NCI-H510A (cell line): ENCODE measurements at places on chromosomes 2 and 18.

- no peak for DNase-seq
Observed at GRCh38 chr18:65352186-65352585, 398.6 kb upstream of the CDH7 start.

- no peak for DNase-seq
Observed at GRCh38 chr2:191150230-191150599, 579 bp downstream of the STAT4 start.

GRCh38 chr18:59387687-59388565, 28.9 kb upstream of the LMAN1 start:
- peak; percentile 51 for DNase-seq

DNA sequence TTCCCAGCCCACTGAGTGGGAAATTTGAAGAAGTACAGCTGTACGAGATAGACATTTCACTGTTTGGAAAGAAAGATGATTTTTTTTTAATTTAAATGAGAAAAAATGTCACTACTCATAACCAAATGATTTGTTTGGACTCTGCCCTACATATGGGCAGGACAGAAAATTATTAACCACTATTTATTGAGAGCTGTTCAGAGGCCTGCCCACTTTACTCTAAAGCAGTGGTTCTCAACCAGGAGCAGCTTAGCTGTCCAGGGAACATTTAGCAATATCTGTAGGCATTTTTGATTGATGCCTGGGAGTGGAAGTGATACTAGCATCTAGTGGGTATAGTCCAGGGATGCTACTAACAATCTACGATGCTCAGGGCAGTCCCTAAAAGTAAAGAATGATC, 13.4 kb upstream of the DTNA start:
- DNase-seq = no peak

DNA sequence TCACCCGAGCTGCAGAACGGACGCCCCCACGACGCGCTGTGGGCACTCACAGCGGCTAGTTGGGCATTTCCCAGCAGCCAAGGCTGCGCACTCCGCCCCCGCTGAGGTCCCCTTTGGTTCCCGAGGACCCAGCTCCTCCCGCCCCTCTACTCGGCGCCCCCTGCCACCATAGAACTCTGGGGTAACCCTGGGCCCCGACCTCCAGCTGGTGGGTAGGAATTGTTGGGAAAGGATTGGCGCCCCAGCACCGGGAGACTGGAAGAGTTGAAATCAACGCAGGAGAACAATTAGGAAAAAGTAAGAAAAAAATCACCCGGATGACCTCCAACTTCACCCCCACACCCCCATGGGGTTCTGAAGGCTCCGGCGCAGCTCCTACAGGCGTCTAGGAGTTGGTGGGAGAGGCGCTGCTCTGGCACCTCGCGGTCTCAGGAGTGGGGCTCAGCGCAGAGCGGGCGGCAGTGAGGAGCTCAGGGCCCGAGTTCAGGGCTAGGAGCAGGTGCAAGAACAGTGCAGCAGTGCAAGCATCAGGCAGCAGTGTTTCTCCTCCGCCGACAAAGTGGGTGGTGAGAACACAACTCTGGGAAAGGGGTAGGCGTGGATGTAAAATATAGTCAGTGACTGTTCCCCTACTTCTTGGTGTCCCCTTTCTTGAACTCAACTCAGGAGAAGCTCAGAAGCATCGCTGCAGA, 14.0 kb downstream of the POU3F3 start:
- no peak for DNase-seq

DNA sequence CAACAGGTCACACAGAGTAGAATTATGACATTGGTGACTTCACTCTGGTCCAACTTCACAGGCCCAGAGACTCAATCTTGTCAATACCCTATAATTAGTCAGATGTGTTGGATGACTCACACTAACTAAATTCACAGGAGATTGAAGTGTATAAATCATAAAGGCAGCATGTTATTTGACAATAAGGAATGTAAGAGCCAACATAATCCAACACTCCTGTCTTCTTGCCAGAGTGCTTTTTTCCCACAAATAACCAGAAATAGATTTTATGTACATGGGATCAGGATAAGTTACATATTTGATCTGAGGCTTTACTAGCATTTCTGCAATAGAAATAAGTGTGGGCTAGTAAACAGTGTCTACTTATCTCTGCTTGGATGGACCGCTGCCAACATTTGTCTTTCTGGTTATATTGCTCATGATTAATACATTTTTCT, 42.2 kb upstream of the ZSWIM2 start:
- DNase-seq = no peak

DNA sequence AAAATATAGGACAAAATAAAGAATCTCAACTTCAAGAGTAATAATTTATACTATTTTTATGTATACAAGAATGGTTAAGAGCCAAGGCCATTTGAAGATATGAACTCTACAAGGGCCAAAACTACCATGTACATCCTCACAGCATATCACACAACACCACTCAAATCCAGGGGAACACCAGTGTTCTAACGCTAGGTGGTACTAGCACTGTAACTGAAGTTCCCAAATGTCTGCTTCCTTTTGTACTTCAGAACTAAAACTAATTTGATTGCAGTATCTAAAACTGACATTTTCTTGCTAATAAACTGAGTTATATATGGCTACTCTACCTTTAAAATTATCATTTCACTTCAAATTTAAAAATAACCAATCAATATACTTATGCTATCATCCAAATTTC, 47.0 kb downstream of the REV1 start:
- no peak for DNase-seq

DNA sequence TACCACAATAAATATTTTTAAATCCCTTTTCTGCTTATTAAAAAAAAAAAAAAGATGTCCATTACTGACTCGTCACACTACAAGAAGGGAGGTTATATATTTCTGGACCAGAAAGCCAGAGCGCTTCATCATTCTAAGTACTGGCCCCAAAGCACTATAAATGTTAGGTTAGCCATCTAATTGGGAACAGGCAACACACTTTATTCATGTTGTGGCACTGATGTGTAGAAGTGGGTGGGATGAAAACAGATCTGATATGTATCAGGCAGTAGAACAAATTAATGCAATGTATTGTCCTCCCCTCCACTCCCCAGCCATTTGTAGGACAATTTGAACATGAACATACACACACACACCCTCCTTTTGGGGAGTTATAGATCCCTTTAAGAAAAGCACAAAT, 24.4 kb downstream of the LANCL1 start:
- no peak for DNase-seq

- DNase-seq = no peak
Observed at GRCh38 chr2:121868652-121869051, 113.2 kb downstream of the TSN start.

DNA sequence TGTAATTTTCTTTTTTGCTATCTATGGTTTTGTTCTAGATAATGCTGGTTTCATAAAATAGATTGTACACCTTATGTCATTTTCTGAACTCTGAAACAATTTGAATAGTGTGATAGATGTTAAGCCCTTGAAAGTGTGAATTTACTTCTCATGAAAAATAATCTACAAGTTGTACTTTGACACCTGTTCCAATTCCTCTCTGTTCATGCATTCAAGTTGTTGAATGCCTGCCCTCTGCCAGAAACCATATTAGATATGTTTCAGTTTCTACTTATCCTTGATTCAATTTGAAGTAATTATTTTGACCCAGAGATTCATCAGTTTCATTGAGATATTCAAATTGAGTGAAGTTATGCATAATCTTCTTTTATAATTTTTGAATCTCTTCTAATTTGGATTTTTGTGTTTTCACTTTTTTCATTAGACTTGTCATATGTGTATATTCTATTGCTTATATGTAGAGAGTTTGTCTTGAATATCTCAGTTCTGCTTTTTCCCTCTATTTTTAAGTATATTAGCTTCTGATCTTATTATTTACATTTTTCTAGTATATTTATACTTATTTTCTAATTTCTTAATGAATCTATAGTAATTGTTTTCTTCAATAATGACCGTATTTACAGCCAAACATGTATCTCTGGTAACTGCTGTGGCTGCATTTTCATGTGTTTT, 143.3 kb upstream of the TACR1 start:
- no peak for DNase-seq

DNA sequence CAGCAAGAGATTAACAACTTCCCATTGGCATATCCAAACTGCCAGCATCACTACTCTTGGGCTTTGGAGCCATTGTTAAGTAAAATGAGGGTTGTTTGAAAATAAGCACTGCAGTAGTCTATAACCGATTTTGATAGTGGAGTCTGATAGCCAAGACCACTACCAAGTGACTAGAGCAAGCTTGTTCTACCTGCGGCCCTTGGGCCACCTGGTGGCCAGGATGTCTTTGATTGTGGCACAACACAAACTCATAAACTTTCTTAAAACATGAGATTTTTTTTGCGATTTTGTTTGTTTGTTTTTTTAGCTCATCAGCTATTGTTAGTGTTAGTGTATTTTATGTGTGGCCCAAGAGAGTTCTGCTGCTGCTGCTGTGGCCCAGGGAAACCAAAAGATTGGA, 11.0 kb downstream of the UBE2E3 start:
- DNase-seq = no peak

DNA sequence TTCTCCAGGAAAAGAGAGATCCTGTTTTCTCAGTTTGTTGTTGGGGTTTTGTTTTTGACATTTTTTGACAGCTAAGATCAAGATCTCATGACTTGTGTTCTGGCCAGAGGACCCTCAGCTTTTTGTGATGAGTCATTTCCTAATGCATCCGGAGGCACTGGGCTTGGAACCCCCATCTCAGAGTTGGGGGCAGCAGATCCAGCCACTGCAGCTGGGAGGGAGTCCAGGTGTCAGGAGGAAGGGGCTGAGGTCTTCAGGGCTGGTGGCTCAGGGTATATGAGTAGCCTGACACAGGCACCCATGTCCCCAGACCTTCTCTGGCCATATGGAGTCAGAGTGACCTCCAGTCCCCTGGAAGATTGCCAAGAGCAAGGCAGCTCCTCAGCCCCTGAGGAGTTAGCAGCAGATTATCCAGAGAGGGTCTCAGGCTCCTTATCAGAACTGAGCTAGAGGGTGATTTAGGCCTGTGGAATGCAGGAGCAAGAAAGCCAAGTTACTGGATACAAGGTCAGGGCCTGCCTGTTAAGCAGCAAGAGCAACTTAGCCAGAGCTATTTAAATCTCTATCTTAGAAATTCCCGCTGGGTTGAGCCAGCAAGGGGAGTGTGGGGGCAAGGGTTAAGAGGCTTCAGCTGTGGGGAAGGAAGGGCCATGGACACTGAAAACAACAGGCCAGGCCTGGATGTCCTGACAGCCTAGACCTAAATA, 62.4 kb downstream of the TANC1 start:
- DNase-seq = no peak

GRCh38 chr2:142130111-142131009, 456 bp downstream of the LRP1B start:
- peak; percentile 41 for DNase-seq

- DNase-seq = no peak
Observed at GRCh38 chr2:201070948-201071478, 458 bp downstream of the HYCC2 start.

- no peak for DNase-seq
Observed at GRCh38 chr2:32925283-32925815, 21.4 kb upstream of the LTBP1 start.

GRCh38 chr2:62797107-62797506, 91.6 kb downstream of the EHBP1 start:
- DNase-seq = no peak

DNA sequence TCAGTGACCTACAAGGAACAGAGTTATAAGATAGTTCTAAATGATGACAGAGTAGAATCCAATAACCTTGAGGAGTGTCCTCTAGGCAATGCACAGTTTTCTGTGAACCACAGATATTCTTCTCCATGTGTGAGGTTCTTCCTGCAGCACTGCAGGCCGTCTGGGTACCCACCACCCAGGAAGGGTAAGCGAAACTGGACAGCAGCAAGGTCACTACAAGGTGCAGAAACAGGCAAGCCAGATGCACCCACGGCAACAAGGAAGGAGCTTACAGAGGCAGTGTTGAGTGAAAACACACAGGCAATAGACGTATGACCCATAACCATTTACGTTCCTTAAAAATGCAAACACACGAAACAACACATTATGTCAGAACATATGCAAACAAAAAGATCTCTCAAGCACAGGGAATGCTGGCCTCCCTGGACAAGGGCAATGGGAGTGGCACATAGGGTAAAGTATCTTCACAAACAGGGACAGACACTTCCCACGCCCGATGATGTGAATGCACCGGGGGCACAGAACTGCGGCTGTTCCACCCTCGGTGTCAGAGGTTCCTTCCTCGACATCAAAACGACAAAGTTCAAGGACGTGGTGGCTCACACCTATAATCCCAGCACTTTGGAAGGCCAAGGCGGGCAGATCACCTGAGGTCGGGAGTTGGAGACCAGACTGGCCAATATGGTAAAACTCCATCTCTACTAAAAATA, 84.1 kb downstream of the NDUFA10 start:
- no peak for DNase-seq

DNA sequence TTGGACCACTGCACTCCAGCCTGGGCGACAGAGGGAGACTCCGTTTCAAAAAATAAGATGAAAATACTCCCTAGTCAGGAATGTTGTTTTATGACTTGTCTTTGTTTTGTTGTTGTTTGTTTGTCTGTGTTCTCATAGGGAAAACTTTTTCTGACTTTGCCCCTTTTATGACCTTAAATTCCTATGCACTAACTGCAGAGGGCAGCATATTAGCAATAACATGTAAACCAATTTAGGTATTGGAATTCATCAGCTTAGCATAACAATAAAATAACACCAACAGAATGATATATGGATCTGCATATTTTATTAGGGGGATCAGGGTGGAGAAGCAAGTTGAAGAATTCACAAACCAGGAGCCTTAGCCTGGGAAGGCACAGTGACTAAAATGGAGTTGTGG, 631.5 kb downstream of the SUCLG1 start:
- DNase-seq = no peak

GRCh38 chr18:31424383-31424988, 23.1 kb upstream of the DSG3 start:
- DNase-seq = no peak

GRCh38 chr2:146677280-146677679, 1167.5 kb upstream of the ACVR2A start:
- DNase-seq = no peak

DNA sequence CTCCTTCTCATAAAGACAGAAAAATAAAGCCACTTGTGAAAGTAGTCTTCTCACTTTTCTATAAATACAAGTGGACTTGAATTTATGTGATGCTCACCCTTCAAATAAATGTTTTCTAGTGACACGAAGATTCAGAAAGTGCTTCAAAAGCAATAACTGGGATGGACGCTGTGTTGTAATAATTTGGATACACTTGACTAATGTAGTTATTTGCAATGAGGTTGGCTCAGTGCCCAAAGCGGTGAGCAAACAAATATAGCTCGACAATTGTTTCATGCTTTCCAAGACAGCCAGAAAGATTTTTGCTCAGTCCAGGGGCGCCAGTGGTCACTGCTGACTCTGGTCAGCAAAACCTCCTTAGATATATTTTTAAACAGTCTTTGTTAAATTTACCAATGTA, 278.6 kb upstream of the KLHL14 start:
- DNase-seq = peak; percentile 92
